ENCODE measurements at places on chromosomes 11 and 22. TPM values are rescaled to one million over a fixed set of nuclear protein-coding genes. Genes with fewer than 3 reads are reported as not detected.

The SMIM38 gene
- total RNA-seq: not detected

The ZNF195 gene
- total RNA-seq: 32.5 TPM

The OR2AG1 gene
- total RNA-seq: not detected

The SBF1 gene
- total RNA-seq: 55.6 TPM

The LARGE1 gene
- 8.9 TPM for total RNA-seq

The OR8D1 gene
- not detected for total RNA-seq

The DERL3 gene
- total RNA-seq: 0.66 TPM

The XKR3 gene
- not detected for total RNA-seq

The MRPL49 gene
- 63.3 TPM for total RNA-seq

The FIBIN gene
- total RNA-seq: not detected

The UPK3A gene
- not detected for total RNA-seq

The FGF19 gene
- total RNA-seq: not detected

The MADD gene
- total RNA-seq: 20.5 TPM

The HIRA gene
- 20.7 TPM for total RNA-seq

The P4HA3 gene
- total RNA-seq: 11.8 TPM

The OR51M1 gene
- total RNA-seq: not detected

The RAB38 gene
- total RNA-seq: 8.6 TPM

The CRYAB gene
- total RNA-seq: 0.29 TPM

The HBB gene
- not detected for total RNA-seq

The H19 gene
- not detected for total RNA-seq

The SPON1 gene
- total RNA-seq: not detected

The DDI1 gene
- not detected for total RNA-seq

The ISX gene
- total RNA-seq: not detected

The MMP8 gene
- total RNA-seq: not detected

The OVOL1 gene
- total RNA-seq: not detected

The OTOG gene
- total RNA-seq: not detected

The PNPLA5 gene
- not detected for total RNA-seq

All from thoracic aorta endothelial cell (primary cell).